ENCODE measurements at places on chromosomes 2 and 18. TPM values are rescaled to one million over a fixed set of nuclear protein-coding genes. Genes with fewer than 3 reads are reported as not detected.

Gene RND3
- total RNA-seq = not detected

Gene AQP12A
- total RNA-seq = not detected

Gene RAPH1
- 2.0 TPM for total RNA-seq

Gene G6PC2
- total RNA-seq = not detected

Gene CPO
- not detected for total RNA-seq

Gene POTEJ
- not detected for total RNA-seq

Gene KCNS3
- not detected for total RNA-seq

Gene EIF4E2
- 79.0 TPM for total RNA-seq

Gene CRACDL
- 0.41 TPM for total RNA-seq

Gene TXNDC9
- 33.6 TPM for total RNA-seq

Gene STPG4
- 0.50 TPM for total RNA-seq

Gene RNPEPL1
- 126 TPM for total RNA-seq

Gene MARS2
- total RNA-seq = 15.0 TPM

Gene PJVK
- total RNA-seq = 2.3 TPM

Gene CCNT2
- 43.7 TPM for total RNA-seq

Gene CFAP221
- not detected for total RNA-seq

Gene KIF3C
- 8.6 TPM for total RNA-seq

Gene XDH
- total RNA-seq = 0.30 TPM

Gene KIF1A
- total RNA-seq = 0.41 TPM

Gene DLGAP1
- not detected for total RNA-seq

Gene FBLN7
- 9.0 TPM for total RNA-seq

Gene LBX2
- 0.50 TPM for total RNA-seq

Gene PID1
- not detected for total RNA-seq

Gene ADGRF3
- total RNA-seq = 4.8 TPM

Gene CKAP2L
- total RNA-seq = 43.2 TPM

Gene FRZB
- not detected for total RNA-seq

Gene TRAF3IP1
- 10.4 TPM for total RNA-seq

Gene YWHAQ
- total RNA-seq = 277 TPM

Gene TNFAIP6
- not detected for total RNA-seq
